Neural progenitor cell (in vitro differentiated cells): ENCODE measurements at places on chromosomes 7 and 10.

GRCh38 chr7:3918576-3918975 lies 617.5 kb downstream of the SDK1 start:
- no peaks in the 10 kb centered on the region for H3K27me3 ChIP-seq
- H3K36me3 ChIP-seq: no peaks in the 10 kb centered on the region

GRCh38 chr10:133476641-133476990 lies 22.9 kb downstream of the SCART1 start:
- H3K4me1 ChIP-seq: no peaks in the 10 kb centered on the region
- no peaks in the 10 kb centered on the region for H3K36me3 ChIP-seq
- no peaks in the 10 kb centered on the region for H3K27me3 ChIP-seq
- DNase-seq: no peak
- no peak overlapping the region for H3K4me3 ChIP-seq

GRCh38 chr10:125482108-125482507 lies 200.9 kb downstream of the TEX36 start:
- no peaks in the 10 kb centered on the region for H3K36me3 ChIP-seq
- H3K4me1 ChIP-seq: no peaks in the 10 kb centered on the region
- no peak overlapping the region for H3K4me3 ChIP-seq
- no peaks in the 10 kb centered on the region for H3K27me3 ChIP-seq
- no peak overlapping the region for H3K27ac ChIP-seq

DNA sequence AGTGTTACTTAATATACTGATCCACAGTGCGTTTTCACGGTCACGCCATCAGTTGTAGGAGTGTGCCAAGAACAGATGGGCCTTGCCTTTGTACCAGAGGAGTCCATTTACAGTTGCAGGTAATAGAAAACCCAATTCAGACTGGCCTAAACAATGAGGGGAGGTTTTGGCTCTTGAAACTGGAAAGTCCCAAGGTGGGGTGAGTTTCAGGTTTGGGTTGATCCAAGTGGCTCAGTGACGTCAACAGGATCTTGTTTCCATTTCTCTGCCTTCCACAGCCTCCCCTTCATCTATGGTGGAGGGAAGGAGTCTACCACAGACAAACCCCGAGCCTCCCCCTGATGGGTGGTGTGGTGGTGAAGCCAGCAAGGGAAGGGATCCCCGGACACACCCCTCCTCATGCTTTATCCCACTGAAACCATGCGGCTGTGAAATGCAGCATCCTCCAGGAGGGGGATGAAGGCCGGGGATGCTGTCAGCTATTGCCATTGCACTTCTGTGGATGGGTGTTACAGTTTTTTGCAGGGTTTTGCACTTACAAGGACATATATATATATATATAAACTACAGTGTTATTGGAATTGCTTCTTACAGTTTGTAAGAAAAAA lies 14.8 kb upstream of the SH2D4B start:
- H3K36me3 ChIP-seq: no peaks in the 10 kb centered on the region
- no peak for DNase-seq
- H3K4me1 ChIP-seq: no peaks in the 10 kb centered on the region
- no peaks in the 10 kb centered on the region for H3K27me3 ChIP-seq
- no peak overlapping the region for H3K27ac ChIP-seq
- H3K4me3 ChIP-seq: no peak overlapping the region

- H3K4me1 ChIP-seq: no peaks in the 10 kb centered on the region
- peak within 1 kb of the TSS; percentile 94 for H3K4me3 ChIP-seq
- DNase-seq: peak; percentile 95
- peak within 1 kb of the TSS; percentile 81 for H3K27ac ChIP-seq
These were observed at the start of gene ZNF786 for GRCh38 chr7:149090397-149091195. ZNF786 (minus strand) TSS chr7:149090718; CDS start chr7:149090640, 78 bp downstream.
